NCI-H1694 (cell line): ENCODE measurements at places on chromosomes 5 and 9.

DNA sequence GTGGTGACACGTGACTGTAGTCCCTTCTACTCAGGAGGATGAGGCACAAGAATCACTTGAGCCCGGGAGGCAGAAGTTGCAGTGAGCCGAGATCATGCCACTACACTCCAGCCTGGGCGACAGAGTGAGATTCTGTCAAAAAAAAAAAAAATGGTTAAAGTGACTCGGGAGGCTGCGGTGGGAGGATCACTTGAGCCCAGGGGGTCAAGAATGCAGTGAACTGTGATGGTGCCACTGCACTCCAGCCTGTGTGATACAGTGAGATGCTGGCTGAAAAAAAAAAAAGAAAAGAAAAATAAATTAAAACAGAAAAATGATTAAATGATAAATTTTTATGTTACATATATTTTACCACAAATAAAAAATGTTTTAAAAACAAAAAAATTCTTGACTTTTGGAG lies 51.9 kb downstream of the KLF4 start:
- DNase-seq, result no peak

DNA sequence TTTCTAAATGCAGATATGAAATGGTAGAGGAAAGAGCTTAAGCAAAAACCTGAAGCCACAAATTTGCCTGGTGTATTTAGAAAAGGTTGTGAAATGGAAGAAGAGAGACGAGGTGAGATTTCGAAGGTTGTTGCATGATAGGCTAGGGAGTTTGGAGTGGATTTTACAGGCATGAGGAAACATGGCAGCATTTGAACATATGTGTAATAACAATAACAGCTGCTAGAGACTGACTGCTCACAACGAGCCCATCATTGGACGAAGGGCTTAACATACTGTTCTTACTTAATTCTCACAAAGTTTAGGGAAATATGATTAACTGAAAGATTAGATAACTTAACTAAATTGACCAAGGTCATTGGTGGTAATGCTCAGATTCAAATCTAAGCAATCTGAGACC lies 108.1 kb downstream of the JAKMIP2 start:
- peak; percentile 24 for DNase-seq

- DNase-seq, result peak; percentile 26
Observed at GRCh38 chr5:93421987-93422401, 159.0 kb downstream of the NR2F1-AS1 start.

GRCh38 chr9:18075253-18075952 lies 398.6 kb upstream of the ADAMTSL1 start:
- DNase-seq, result no peak

- DNase-seq, result no peak
Observed at GRCh38 chr5:158531860-158532259, 567.9 kb downstream of the EBF1 start.

- DNase-seq, result no peak
Observed at GRCh38 chr5:152864447-152864846, 459.4 kb upstream of the NMUR2 start.

DNA sequence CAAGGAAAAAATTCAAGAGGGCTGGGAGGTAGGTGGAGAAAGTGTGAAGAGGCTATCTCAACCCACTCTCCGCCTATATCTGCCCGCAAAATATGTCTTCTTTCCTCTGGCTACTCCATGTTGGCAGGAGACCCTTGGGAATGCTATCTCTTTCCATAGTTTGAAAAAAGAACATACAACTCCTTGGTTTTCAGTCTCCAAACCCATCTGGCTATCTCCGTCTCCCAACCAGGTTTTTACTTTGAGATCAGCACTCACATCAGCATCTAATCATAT lies 109.9 kb upstream of the IFNE start:
- DNase-seq, result no peak

- no peak for DNase-seq
Observed at GRCh38 chr9:21077781-21078180, at the start of gene IFNB1. Gene IFNB1 (minus strand): TSS chr9:21077942. CDS start chr9:21077869, 73 bp downstream.
